ENCODE measurements at places on chromosomes 7 and 10.

DNA sequence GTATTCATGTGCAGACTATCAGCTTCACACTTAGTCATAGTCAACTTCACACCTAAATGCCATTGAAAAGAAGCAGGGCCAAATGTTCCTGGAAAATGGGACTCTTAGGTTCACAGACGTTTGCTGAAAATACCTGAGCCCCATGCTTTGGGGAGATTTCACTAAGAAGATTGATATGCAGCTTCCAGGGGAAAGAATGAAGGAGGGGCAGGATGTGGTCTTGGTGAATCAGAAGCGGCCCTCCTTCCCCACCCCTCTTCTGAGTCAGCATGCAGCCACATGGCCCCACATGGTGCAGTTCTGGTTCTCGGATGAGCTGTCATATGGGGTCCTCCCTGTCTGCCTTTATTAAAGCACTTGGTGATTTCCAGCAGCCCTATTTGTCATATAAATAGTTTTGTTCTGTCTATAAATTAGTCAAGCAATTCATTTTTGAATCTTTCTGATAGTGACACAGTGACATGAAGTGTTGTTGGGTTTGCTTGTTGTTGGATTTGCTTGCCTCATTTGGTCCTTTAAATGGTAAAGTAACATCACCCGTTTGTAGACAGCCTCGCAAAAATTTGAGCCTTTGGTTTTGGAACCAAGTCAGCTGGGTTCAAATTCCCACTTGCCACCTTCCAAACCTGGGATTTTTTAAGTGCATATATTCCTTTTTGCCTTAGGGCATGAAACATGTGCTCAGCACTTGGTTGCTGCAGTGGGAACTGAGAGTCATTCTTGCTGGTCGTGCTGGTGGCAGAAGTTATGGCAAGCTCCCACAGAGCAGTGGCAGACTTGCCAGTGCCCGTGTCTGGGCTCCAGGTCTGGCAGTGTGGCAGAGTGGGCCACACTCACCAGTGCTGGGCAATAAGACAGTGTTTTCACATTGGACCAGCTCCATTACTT lies 68.1 kb upstream of the CDK6 start:
- DNase-seq = peak; percentile 50

DNA sequence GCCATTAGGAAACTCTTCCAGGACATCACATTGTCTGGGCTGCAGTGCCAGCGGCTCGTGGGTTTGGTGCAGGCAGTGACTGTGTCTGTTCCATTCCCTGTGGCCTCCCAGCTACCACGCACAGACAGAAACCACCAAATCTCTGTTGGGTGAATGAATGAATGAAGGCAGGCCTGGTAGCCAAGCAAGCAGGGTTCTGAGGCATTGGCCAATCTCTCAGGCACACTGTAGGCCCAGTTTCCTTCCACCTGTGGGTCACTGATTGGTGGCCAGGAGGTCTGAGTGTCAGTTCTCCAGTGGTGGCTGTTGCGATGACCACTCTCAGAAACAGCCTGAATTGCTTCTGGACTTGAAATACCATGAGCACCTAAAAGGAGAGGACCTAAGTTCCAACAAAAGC lies 59.4 kb upstream of the CTBP2 start:
- DNase-seq = no peak

DNA sequence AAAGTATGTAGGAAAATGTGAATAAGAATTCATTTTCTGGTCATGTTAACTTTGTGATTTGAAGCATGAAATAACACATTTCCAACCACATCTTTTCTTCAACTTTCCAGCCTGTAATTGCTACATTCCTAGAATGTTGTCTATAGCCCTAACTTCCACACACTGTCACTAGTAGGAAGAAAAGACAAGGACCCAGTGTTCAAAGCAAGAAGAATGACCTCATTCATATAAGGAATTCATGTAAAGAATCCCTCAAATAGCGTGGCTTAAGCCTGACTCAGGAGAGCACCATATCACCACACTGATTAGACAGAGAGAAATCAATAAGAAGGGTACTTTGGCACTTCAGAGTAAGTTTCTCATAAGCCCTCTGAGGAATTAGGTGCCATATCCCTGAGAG lies 318.7 kb upstream of the CHRM2 start:
- DNase-seq = peak; percentile 54

DNA sequence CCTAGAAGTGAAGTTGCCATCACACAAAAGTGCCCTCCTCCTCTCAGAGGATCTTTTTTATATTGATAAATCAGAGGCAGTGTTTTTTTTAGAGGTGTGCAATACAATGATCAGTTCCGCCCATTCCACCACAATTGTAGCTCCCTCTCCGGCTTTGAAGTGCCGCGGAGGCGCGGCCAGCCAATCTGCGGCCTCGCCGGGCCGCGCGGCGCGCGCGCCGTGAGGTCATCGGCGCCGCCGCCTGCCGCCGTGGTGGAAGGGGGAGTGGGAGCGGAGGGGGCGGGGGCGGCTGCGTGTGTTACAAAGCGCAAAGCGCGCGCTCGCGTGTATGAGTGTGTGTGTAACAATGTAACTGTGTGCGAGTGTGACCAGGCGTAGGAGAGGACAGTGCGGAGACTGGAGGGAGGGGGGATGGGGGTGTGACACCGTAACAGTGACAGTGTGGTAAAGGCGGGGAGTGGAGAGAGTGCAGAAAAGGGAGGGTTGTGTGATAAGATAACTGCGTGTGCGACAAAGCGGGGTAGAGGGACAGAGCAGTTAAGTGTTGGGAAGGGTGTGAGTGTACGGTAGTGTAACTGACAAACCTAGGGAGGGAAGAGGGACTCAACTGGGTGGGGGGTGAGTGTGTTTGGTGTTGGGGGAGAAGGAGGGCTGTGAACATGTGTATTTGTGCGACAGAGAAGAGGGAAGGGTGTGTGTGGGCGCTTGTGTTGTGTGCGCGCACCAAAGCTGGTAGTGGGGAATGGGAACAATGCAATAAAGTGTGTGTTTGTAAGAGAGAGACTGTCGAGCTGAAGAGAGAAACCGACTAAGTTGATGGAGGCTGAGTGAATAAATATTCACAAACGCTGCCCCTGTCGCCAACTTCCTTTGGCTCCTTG lies at the start of gene SP8:
Gene SP8, minus strand, starts transcription at position 108 of the 881 bp plus-strand sequence. Its CDS starts 88 bp downstream, at position 20.
- peak; percentile 36 for DNase-seq

DNA sequence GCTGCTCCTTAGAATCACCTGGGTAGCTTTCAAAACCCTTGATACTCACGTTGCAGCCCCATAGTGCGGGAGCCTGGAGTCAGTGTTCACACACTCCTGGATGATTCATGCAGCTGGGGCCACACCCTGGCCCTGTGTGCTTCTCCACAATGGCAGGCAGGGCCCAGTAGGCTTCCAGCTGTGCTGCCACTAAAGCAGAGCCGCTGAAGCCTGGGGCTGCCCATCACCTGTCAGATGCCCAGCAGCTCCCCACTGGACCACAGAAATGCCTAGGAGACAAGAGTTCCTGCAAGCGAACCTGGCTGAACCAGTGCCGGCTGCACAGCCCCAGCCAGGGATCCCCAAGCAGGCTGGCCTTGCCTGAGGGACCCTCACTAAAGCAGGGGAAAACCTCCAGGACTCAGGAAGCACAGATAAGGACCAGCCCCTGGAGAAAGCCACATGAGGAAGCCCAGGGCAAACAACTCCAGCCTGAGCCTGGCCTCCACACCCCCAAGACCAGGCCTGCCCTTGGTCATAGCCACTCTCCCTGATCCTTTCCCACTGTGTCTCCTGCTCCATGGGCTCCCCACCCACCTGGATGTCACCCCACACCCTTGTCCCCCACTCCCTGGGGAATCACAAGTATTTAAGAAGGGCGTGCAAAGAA lies 111.9 kb downstream of the GRID1 start:
- DNase-seq = no peak

DNA sequence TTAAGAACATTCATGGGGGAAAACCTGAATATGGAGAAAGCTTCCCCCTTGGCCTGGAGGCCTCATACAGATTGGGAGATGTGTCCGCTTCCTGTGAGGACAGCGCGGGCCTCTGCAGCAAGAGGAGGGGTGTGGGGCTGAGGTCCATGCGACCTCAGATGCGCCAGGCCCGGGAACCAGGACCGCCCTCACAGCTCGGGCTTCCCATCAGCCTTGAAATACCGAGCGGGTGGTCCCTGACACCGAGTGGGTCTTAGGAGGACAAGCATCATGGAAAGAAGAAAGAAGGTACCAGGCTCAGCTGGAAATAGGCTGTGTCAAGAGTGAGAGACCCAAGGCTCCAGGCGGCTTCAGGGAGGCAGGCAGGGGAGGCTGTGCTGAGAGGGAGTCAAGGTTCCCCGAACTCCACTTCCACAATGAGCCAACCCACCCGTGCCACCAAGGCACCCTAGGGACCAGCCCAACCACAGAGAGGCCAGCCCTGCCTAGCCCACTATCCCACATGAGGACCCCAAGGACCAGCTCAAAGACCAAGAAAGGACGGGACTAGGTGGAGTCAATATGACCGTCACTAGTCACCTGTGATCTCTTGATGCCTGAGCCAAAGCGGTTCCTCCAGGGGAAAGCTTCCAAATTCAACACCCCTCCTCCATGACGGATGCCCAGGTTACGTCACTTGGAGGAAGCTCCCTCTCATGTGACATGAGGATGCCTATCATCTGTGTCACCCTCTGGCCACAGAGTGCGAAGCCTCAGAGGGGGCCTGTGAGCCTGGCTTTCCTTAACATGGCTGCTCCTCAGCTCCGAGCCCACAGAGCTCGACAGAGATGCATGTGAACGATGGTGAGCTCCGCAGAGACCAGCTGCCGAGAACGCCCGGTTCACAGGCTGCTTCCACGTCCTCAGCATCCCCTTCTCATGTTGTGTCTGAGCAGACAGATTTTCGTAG lies 103.7 kb downstream of the TCERG1L start:
- no peak for DNase-seq

DNA sequence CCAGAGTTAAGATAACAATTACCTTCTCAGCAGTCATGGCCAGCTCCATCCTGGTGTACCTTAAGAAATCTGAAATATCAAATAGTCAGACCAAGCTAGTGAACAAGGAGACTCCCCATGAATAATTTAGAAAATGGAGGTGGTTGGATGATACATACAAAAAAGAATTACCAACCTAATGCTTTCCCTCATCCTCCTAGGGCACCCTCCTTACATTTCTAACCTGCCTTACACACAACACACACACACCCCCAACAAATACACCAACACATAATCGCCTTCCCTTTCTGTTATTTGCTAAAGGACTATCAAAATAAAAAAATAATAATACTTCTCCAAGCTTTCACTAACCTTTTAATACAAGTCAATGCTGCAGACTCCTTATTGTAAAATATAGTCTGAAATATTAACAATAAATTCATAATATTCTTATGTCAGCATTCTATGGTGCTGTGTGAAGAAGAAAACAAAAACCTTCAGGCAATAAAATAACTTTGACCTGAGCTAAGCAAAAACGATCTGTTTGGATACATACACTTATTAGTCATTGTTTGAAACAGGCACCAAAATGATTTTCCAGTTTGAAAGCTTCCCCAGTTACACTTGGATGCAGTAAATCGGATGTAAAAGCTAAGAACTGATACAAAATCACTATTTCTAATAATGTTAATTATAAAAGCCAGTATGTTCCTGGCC lies 3.4 kb downstream of the TWIST1 start:
- DNase-seq = no peak

- no peak for DNase-seq
Observed at GRCh38 chr10:97686301-97686961, 610 bp downstream of the AVPI1 start.

DNA sequence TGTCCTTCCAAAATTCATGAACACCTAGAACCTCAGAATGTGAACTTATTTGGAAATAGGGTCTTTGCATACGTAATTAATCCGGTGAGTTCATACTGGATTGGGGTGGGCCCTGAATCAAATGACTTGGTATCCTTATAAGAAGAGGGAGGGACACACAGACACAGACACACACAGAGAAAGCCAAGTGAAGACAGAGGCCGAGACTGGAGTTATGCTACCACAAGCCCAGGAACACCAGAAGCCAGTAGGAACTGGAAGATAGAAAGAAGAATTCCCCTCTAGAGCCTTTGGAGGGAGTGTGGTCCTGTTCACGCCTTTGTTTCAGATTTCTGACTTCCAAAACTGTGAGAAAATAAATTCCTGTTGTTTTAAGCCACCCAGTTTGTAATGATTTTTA lies 17.1 kb upstream of the PHF14 start:
- DNase-seq = no peak

DNA sequence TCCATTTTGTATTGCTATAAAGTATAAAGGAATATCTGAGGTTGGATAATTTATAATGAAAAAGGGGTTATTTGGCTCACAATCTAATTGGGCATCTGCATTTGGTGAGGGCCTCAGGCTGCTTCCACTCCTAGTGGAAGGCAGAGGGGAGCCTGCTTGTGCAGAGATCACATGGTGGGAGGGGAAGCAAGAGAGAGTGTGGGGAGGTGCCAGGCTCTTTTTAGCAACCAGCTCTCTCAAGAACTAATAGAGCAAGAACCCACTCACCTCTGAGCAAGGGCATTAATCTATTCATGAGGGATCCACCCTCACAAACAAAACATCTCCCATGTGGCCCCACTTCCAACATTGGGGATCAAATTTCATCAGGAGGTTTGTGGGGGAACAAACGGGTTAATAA lies 64.6 kb downstream of the OGDH start:
- DNase-seq = no peak

- DNase-seq = no peak
Observed at GRCh38 chr10:120793088-120793487, 58.1 kb upstream of the WDR11 start.

GRCh38 chr10:112988839-112989406 lies 38.9 kb downstream of the TCF7L2 start:
- no peak for DNase-seq

- DNase-seq = no peak
Observed at GRCh38 chr10:106682175-106682574, 482.3 kb downstream of the SORCS1 start.

GRCh38 chr10:12355384-12355783 lies 6.0 kb downstream of the CAMK1D start:
- DNase-seq = no peak

DNA sequence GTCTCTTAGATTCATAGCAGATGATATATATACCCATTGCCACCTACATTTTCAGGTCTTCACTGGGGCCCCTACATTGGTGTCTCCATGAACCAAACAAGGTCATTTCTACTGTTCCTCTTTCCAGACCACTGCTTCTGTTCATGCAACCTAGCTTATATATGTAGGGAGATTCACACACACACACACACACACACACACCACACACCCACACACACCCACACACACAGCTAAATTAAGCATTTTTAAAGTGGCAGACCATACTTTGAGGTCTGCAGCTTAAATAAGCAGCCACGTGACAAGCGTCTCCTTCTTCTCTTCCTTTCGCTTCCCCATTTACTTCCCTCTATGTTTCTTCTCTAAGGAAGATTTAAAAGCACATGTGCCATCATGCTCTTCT lies 70.0 kb upstream of the CC2D2B start:
- no peak for DNase-seq
